ENCODE measurements at places on chromosomes 3 and 15.

DNA sequence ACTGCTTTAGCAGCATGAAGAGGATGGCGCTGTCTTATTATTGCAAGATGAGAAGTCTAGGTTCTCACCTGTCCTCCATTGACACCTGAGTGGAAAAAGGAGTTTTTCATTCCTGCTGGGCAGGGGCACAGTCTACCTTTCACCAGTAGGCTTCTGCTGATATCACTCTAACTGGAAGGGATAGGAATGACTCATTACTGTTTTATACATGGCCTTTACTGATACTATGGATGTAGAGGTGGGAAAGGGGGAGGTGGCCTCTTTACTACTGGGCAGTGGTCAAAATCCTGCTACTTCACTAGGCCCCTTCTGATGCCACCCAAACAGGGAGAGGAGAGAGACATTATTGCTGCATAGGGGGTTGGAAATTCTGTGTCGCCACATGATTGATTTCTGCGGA, 97.8 kb downstream of the BBX start:
- no peak for DNase-seq

GRCh38 chr15:62446984-62447383, 281.9 kb upstream of the C2CD4B start:
- DNase-seq, result no peak

- peak; percentile 38 for DNase-seq
Observed at GRCh38 chr3:143763564-143764162, 84.6 kb downstream of the SLC9A9 start.

DNA sequence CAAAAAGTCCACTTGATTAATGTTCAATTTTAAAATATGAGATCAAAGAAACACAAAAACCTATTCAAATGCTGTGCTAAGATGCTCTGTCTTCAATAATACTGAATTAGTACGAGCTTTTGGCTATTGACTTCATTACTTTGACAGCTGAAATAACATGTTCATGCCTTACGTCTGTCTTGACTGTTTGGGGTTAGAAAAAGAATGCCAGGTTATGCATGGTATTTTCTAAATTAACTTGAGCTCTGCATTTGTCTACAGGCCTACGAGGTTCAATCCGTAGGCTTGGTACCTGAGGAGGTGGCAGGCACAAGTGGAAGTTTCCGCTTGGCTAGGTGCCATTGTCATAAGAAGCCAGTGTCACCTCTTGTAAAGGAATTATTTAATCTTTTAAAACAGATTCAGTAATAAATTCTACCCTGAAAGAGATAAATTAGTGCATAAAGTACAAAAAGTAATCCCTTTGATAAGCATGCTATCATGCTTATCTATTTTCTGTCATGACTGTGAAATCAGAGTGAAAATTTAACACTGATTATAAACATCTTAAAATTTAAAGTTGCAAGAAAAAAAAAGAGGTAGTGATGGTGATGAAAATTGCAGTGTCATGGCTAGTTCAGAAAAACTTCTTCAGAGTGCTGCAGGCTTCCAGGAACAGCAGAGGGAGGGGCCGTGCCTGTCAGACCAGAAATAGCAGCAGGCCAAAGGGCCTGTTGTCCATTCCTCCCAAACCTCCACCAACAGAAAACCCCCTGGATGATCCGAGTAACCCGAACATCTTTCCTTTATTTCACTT, 115.7 kb downstream of the ARRDC4 start:
- DNase-seq, result no peak

GRCh38 chr15:100898152-100898490, 18.5 kb downstream of the ALDH1A3 start:
- no peak for DNase-seq

- DNase-seq, result no peak
Observed at GRCh38 chr3:9675736-9676290, 26.5 kb downstream of the MTMR14 start.

Measured in endothelial cell of umbilical vein (primary cell).